ENCODE measurements at places on chromosomes 7 and 10.

DNA sequence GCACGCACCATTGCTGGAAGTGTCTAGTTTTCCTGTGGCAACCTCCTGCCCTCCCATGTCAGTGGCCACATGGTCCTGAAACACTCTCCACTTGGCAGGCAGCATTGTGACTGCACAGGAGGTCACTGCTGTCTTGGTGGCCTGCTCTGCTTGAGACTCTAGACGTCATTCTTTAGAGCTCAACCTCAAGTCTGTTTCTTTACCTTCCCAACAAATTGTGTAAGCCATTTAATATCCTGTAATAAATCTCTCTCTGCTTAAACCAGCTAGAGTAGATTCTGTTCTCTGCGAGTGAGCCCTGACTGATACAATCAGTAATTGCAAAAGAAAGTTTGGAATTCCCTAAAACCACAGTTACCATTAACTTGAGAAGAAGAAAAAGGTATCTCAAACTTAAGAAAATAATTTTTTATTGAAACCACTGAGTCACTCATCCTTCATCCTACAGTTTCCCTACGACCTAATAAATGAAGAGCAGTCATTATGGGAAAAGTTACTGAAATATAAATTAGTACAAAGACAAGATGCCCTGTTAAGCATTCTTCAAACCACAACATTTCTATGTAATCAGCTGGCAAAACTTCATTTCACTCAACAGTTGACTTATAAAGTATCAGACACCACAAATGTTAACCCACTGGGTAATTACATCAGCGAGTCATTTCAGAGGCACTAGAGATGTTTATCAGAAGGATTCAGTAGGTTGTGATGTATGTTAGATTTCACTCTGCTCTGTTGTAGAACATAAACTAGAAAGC, 18.0 kb downstream of the SLC25A13 start:
- no peak for DNase-seq

- no peak for DNase-seq
Observed at GRCh38 chr7:154931906-154932305, 71.0 kb downstream of the PAXIP1 start.

DNA sequence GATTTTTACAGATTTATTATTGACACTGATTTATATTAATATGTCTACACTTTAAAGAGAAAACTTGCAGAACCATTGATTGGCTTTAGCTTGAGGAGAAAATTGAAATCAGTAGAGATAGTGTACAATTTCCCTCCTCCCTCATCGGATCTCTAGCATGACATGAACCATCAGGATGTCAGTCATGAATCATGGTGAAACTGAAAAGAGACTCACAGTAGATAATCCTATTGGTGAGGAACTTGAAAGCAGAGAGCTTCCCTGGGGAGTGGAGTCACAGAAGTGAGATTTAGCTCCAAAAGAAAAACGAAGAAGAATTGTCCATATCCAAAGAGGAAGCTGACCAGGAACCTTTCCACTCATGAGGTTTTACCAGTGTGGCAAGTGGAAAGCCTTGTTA, 346.8 kb downstream of the ABCA13 start:
- no peak for DNase-seq

DNA sequence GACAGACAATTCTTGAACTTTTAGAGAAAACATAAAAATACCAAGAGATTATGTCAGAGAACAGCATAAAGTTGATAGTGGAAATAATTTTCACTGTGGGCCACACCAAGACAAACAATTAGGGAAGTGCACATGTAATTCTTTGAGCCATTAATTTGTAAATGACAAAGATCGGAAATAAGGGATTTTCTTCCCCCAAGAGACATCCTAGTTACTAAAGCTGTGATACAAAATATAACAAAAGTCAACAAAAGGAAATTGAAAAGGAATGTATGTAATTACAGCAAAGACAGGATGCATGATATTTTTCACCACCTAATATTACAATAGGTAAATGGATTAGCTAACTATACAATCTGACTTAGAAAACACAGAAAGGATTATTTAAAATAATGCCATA, 12.4 kb upstream of the LRRC72 start:
- DNase-seq: no peak

- DNase-seq: no peak
Observed at GRCh38 chr10:109926825-109927224, 3.5 kb upstream of the XPNPEP1 start.

GRCh38 chr10:76885816-76886215, 751.8 kb downstream of the KCNMA1 start:
- DNase-seq: no peak

DNA sequence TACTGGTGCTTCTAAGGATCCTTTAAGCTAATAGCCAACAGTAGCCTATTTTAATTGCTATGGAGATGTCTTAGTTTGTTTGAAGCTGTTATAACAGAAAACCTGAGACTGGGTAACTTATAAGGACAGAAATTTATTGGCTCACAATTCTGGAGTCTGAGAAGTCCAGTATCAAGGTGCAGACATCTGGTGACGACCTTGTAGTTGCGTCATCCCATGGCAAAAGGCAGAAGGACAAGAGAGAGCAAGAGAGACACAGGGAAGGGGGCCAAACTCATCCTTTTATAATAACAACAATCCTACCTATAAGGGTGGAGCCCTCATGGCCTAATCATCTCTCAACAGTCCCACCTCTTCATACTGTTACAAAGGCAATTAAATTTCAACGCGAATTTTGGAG, 39.1 kb downstream of the NRCAM start:
- no peak for DNase-seq

DNA sequence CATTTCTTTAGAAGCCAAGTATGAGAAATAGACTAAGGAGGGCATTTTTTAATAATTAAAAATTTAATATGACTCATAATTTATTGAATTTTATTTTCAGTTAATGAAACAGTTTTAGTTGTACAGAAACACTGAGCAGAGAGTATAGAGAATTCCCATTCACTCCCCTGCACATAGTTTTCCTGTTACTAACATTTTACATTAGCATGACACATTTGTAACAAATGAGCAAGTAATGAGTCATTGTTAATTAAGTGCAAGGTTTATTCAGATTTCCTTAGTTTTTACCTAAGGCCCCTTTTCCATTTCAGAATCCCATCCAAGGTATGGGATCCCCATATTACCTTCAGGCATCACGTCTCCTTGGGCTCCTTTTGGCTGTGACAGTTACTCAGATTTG, 271.5 kb upstream of the FZD8 start:
- DNase-seq: no peak

- DNase-seq: no peak
Observed at GRCh38 chr7:4266270-4267040, 415.6 kb upstream of the FOXK1 start.

DNA sequence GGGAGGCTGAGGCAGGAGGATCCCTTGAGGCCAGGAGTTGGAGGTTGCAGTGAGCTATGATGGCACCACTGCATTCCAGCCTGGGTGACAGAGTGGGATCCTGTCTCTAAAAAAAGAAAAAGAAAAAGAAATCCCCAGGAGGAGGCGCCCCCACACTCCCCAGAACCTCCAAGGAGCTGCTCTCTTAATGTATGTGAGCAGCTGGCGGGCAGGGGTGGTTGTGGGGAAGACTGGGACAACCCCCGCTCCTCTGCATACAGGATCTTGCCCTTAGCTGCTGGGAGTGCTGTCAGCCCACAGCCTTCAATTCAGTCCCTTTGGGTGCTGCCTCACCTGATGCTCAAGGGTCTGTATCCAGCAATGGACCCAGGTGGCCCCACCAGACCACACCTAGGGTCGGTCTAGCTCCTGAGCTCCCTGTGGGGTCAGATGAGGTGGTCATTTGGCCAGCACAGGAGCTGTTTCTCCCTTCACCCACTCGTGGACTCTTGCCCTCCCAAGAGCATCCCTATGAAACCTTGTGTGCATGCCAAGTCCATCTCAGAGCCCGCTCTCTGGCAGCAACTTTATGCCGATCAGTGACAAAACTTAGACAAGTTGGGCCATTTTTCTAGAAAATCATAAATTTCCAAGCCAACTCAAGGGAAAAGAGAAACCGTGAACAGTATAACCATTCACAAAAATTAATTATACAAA, 97.5 kb downstream of the CREM start:
- no peak for DNase-seq

DNA sequence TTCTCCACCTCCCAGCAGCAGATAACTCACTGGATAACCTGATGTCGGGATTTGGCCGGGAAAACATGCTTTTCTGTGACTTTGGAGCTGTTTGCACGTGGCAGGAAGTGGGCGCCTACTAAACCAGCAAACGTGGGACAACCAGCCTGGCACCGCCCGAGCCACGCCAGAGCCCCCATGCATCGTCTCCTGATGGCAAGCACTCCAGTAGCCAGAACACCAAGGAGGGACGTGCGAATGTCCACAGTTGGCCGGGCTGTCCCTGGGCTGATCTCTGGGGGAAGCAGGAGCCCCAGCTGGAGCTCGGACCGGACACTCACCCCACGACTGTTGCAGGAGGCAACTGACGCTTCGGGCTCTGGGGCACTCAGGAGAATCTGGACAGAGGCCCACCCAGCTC, 7.1 kb downstream of the ADGRA1 start:
- no peak for DNase-seq

GRCh38 chr7:27551803-27552400, 110.8 kb downstream of the HIBADH start:
- peak; percentile 7 for DNase-seq

DNA sequence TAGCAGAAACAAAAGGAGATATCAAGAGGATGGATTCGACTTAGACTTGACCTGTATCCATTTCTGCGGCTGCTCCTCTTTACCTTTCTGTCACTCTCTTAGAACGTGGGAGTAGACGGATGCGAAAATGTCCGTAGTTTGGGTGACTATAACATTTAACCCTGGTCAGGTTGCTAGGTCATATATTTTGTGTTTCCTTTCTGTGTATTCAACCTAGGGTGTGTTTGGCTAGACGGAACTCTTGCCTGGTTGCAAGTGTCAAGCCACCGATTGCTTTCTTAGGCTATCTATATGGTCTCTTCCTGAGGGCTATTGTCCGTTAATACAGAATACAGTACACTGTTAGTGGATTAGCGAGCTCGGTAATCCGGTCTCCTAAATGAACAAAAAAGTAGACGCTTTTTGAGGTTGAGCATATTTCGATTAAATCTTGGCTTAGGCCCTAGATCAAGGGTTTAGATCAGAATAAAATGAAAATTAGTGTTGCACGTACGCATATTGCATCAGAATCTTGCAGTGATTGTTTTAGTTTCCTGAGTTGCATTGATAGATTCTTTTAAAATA, 1.2 kb downstream of the PTEN start:
- DNase-seq: peak; percentile 10

DNA sequence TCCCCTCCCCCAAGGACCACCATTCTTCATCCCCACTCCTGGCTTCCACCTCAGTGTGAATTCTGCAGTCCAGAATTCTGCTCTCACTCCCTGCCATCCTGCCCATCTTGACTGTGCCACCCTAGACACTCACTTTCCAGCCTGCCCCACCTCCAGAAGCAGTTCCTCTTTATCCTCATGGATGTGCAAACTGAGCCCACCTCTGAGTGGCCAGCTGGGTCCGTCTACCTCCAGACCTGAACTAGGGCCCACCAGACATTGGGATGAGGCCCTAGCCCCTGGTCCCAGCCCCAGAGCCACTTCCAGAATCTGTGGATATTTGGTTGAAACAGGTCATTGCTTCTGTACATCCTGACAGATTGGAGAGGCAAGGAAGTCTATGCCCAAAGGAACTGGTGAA, 58.5 kb downstream of the GRID1 start:
- DNase-seq: no peak

Data from WERI-Rb-1 (cell line).